ENCODE measurements at places on chromosomes 16 and 17. TPM values are rescaled to one million over a fixed set of nuclear protein-coding genes. Genes with fewer than 3 reads are reported as not detected.

HOXB6 gene
- not detected for total RNA-seq

ADGRG1 gene
- 3.7 TPM for total RNA-seq

MPV17L gene
- total RNA-seq = not detected

HSPB9 gene
- 0.29 TPM for total RNA-seq

SCNN1G gene
- not detected for total RNA-seq

HYDIN gene
- not detected for total RNA-seq

SLC5A2 gene
- not detected for total RNA-seq

ANKRD40CL gene
- total RNA-seq = not detected

PIRT gene
- not detected for total RNA-seq

CAMKK1 gene
- total RNA-seq = 3.3 TPM

SGCA gene
- not detected for total RNA-seq

GPRC5C gene
- 0.32 TPM for total RNA-seq

RNF112 gene
- 0.34 TPM for total RNA-seq

AURKB gene
- 182 TPM for total RNA-seq

ZSCAN10 gene
- 0.23 TPM for total RNA-seq

PAQR4 gene
- total RNA-seq = 53.6 TPM

CSF3 gene
- total RNA-seq = not detected

CES4A gene
- 12.0 TPM for total RNA-seq

ZG16 gene
- not detected for total RNA-seq

CTRB2 gene
- total RNA-seq = not detected

PRSS22 gene
- total RNA-seq = not detected

CACNA1H gene
- 0.92 TPM for total RNA-seq

CIAO2B gene
- 126 TPM for total RNA-seq

TEKT5 gene
- total RNA-seq = not detected

CD300LD gene
- total RNA-seq = not detected

ST6GALNAC2 gene
- total RNA-seq = not detected
